ENCODE measurements at places on chromosomes 3 and 15.

DNA sequence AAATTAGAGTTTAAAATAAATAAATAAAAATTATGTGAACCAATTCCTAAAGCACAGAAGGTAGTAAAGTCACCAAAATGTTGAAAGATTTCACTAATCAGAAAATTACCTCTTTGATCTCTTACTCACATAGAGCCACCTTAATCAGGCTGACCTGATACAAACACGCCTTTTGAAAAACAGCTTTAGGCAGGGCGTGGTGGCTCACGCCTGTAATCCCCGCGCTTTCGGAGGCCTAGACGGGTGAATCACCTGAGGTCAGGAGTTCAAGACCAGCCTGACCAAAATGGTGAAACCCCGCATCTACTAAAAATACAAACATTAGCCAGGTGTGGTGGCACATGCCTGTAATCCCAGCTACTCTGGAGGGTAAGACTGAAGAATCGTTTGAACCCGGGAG, 1197.3 kb downstream of the ROBO1 start:
- DNase-seq, result no peak

DNA sequence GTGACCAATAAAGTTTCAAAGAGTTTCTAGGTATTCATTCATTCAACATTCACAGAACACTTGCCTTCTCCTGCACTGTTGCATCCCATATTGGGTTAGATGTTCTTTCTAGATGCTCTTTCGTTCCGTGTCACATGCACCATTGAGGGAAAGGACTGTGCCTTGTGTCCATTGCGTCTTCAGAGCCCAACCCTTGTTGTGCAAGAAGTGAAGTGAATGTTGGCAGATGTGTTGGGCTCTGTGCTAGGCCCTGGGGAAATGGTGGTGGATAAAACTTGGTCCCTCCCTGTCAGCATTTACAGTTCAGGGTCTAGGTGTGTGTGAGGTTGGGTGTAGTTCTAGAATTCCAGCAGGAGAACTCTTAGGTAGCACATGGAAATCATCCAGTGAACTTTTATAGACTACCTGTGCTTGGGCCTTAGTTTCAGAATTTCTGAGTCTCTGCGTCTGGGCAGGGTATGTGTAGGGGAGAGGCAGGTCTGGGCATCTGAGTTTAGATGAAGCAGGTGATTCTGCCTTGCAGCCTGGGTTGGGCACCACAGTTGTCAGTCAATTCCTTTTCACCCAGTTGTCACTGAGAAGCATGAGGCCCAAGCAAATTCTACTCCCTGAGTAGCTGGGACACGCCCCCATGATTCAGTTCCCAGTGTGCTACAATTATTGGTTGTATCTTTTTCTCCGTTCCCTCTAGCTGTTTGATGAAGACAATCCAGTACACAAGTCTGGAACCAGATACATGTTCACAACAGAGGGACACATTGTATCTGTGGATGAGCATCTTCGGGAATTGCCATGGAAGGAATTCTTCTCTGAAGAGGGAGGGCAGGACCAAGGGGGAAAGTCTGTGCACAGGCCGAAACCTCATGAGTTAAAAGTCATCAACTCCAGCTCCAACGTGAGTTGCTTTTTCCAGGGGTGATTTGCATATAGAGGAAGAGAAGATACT, 25.4 kb downstream of the EDEM1 start:
- no peak for DNase-seq

DNA sequence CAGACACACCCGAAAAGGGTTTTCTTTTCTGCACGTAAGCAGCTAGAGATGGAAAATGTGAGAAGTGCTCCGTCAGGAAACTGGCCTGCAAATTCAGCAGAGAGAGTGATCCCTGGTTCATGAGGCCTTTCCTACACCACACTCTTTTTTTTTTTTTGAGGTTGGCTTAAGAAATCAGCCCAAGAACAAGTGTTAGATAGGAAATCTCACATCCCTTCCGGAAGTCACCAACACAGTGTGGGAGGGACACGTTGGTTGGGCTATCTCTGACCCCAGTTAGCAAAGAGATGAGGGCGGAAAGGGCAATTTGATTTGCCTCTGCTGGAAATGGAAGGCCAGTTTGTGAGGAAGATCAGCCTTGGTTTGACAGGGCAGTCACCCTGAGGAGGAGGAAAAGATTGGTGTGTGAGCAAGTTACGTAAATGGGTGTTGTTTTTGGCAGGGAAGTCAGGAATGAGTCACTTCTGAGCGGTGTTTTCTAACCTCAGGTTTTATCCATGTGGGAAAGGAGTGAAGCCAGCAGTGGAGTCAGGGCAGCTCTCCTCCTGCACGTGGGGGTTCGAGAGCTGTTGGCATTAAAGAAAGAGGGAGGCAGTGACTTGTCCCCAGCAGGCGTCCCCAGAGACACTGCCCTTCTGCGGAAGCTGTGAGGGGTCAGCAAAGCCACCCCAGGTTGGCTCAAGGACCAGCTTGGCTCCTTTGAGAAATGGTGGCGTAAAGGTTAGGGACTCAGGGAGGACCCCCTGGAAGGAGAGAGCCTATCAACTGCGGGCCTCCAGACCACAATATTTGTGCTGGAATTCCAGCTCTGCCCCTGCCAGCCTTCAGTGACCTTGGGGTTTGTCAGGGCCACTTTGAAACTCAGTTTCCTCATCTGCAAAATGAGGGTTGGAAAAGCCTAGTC, 237.6 kb upstream of the BHLHE40 start:
- peak; percentile 90 for DNase-seq

GRCh38 chr3:164222197-164222596, 856.1 kb downstream of the SI start:
- no peak for DNase-seq

DNA sequence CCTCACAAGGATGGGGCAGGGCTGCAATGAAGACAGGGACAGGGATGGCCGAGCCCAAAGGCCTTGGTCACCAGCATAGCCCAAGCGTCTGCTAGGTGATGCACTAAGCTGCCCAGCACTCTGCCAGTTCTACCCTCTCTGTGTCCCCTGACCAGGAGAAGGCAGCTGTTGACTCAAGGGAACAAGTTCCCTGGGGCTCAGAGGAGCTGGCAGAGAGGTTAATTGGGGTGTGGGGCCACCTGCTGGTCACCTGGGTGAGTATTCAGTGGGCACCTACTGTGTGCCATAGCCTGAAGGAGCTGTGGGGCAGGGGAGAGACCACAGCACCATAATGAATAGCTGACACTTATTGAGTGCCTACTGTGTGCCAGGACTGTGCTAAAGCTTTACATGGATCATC, 22.0 kb upstream of the DOCK3 start:
- DNase-seq, result peak; percentile 50

GRCh38 chr3:138881233-138881632, 46.5 kb upstream of the PIK3CB start:
- DNase-seq, result no peak

DNA sequence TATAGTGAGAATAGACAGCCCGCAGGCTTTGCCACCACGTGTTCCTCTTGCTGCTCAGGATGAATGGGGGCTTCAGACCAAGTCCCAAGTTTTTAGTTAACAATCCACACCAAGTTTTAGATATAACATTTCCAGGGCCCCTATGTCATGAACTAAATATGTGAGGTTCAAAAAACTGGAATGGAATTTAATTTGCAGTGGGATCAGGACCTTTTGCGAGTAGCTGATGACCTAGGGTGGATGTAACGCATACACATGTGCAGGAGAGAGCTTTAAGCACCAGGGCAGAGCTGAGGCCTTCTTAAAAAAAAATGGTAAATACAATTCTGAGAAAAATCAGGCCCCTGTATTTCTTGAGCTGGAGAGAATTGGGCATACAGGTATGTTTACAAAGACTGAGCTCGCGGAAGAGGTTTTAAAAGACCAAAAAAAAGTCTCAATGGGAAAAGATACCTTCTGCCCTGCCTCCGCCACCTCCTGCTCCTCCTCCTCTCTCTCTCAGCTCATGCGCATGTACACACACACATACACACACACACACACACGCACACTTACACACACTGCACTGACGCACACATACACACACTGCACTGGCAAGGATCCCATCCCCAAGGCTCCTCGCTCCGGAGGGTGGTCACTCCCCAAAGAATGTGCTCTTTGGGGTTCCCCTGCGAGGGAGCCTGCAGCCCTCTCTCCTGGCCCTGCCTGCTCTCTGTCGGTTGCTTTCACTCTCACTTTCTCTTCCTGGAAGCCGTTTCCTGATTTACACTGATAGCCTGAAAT, 48.2 kb upstream of the IGF1R start:
- DNase-seq, result peak; percentile 63

- no peak for DNase-seq
Observed at GRCh38 chr15:67142092-67142766, 76.8 kb downstream of the SMAD3 start.

DNA sequence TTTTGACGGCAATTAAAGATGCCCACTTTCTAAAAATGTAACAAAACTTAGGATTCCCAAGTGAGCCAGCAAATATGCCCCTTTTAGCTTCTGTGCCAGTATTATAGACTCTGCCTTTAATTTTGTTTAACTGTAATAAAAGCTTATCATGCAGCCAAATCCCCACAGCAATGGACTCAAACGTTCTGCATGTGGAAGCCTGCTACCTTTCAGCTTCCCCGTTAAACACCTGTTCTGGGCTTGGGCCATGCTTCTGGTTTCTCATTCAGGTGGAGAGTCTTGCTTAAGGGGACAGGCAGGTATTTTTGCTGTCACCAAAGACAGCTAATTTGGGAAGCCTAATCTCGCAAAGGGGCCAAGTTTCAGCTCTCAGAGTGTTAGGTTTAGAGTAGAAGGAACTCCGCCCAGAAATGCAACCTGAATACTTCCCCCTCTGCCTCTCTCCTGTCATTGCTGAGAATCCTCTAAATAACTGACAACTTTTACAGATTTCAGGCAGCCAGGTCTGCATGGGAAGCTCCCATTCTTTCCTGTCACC, 399.4 kb upstream of the ATP11B start:
- DNase-seq, result no peak

- DNase-seq, result no peak
Observed at GRCh38 chr3:57682284-57682683, 10.6 kb downstream of the DENND6A start.

- peak; percentile 65 for DNase-seq
Observed at GRCh38 chr3:134485075-134485717, 589 bp downstream of the ANAPC13 start.

- peak; percentile 61 for DNase-seq
Observed at GRCh38 chr3:33054100-33055092, 42.5 kb downstream of the GLB1 start.

Measured in suppressor macrophage (primary cell).